Activated effector memory CD4-positive, alpha-beta T cell treated with Interleukin-2 at 50 U/mL for 16 hours (primary cell): ENCODE measurements at places on chromosomes 4 and X.
A peak's percentile ranks its signal among the peaks of the same experiment; 100 is the strongest.

- DNase-seq = no peak
These were observed 15.8 kb downstream of the TRPC3 start for GRCh38 chr4:121936101-121936500.

DNA sequence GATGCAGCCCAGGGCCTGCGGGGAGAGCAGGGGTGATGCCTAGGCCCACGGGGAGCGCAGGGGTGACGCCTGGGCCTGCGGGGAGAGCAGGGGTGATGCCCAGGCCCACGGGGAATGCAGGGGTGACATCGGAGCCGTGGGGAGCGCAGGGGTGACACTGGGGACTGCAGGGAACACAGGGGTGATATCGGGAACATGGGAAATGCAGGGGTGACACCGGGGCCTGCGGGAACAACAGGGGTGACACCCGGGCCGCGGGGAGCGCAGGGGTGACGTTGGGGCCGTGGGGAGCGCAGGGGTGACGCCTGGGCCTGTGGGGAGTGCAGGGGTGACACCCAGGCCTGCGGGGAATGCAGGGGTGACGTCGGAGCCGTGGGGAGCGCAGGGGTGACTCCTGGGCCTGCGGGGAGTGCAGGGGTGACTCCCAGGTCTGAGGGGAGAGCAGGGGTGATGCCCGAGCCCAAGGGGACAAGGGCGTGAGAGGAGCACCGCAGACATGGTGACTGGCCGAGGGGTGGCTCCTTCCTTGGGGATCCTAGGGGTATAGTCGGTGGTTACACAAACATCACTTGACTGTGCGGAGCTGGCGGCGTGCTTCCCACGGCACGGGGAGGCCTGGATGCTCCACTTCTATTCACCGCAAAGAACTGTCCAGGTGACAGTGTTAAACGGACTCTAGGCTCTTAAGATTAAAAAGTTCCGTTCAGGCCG is 38.0 kb downstream of the GAK start:
- DNase-seq = no peak

DNA sequence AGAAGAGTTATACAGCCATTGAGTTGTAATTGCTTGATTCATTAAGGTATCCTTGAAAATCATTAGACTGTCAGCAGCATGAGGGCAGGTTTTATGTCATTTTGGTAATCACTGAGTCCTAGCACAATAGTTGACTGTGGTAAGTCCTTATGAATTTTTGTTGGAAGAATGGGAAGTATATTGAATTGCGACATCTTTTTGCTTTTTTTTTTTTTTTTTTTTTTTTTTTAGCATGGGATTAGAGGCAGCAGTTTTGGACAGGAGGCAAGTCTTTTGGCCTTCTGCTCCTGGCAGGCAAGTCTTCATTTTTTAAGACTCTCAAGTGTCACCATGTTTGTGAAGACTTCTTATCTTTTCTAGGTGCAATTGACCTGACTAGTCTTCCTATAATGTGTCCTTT is 29.7 kb downstream of the PRRG1 start:
- no peak for DNase-seq

- no peak for DNase-seq
These were observed 134.8 kb upstream of the PPARGC1A start for GRCh38 chr4:24024605-24025004.

DNA sequence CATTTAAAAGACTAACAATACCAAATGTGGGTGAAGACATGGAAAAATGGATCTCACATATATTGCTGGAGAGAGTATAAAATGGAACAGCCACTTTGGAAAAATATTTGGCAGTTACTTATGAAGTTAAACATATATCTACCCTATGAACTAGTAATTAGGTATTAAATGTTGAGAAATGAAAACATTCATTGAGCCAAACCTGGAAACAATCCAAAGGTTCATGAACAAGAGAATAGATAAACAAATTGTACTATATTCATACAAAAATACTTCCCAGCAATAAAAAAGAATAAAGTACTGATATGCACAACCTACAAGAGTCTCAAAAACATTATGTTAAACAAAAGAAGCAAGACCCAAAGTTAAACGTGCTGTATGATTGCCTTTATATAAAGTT is 4.0 kb upstream of the EGF start:
- DNase-seq = no peak

DNA sequence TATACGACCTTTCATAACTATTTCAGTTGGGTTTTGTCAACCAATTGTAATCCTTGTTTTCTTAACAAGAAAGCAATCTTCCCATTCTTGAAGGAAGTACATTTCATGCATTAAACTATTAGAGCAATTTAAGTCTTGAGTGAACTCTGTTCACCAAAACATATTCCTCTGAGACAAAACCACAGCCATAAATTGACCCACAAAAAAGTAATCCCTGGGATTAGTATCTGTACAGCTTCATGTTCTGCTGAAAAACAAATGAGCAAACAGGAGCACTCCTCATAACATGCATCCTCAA is 207.0 kb upstream of the PDE5A start:
- DNase-seq = no peak

DNA sequence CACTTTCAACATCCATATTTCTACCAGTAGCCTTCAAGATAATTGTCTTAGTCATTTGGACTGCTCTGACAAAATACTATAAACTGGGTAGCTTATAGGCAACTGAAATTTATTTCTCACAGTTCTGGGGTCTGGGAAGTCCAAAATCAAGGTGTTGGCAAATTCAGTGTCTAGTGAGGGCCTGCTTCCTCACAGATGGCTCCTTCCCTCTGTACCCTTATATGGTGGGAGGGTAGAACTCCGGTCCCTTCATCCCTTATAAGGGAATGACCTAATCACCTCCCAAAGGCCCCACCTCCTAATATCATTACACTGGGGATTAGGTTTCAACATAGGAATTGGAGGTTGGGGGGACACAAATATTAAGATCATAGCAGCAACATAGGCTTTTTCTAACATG is 7.4 kb upstream of the TBC1D25 start:
- DNase-seq = no peak

DNA sequence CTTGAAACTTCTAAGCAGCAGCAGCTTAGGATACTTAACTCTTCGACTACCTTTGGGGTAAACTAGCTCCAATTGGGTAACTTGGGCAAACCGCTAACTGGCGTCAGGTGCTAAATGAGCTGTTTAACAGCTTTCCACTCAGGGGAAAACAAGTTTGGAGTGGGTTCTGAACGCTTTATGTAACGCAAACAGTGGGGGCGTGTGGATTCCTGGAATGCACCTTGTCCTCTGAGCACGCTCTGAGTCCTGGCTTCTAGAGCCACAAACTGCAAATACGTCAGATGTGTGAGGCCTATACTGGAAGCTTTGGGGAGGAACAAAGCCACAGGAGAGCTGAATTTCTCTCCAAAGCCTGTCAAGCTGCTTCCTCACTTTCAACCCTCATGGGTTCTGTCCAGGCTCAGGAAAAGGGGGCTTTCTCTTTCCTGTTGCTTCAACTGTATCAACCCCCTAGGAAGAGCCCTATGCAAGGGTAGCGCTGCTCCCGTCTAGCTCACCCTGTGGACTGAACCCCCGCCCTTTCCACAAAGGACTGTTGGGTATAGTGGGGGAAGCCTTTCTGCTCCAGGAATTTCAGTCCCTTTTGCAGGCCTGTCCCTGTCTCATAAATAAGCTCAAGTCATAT is 4.5 kb upstream of the WDR1 start:
- no peak for DNase-seq

DNA sequence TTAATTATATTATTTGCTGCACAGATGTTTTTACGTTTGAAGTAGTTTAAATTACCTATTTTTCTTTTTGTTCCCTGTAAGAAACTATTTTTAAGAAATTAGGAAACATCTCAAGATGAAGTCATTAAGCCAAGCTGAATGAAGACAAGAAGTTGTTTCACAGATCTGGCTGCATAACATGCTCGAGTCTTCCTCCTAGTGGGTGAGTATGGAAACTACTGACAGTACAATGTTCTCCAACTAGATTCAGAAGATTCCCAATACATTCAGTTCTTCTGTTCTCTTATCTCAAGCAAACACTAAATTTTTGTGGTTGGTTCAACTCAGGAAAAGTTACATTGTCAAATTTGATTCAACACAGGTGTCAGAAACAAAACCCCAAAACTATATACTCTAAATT is 256.8 kb upstream of the VCX start:
- no peak for DNase-seq

- DNase-seq = no peak
These were observed 462.8 kb downstream of the MID1IP1 start for GRCh38 chrX:39264023-39264422.

DNA sequence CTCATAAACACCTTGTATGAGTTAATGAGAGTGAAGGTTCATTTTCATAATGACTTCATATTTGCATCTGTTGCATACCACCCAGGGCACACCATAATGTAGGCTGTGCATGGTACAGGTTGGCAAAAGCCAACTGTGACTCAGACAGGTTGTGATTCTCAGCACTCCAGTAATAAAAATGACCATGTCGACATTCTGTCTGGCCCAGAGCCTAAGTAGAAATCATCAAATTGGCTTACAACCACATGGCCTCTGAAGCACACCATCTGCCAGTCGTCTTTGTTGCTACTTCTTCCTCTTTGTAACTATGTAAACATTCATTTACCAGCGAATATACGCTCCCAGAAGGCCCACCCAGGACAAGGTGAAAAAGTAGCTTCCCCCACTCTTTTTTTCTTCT is 459.5 kb downstream of the GASK1B start:
- DNase-seq = no peak

DNA sequence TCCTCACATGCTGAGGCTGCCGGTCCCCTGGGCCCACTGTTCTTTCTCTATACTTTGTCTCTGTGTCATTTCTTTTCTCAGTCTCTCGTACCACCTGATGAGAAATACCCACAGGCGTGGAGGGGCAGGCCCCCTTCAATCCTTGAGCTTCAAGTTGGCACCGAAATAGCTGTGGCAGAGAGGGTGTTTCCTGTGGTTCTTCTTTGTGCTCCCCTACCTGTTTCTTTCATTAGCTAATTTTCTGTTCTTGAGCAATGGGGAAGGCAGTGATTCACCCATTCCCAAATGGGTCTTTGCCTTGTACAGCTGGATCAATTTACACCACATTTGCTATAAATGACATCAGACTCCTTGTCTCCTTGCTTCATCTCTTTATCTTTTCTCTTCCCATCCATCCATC is 2.1 kb upstream of the CYSLTR1 start:
- DNase-seq = peak; percentile 5

- no peak for DNase-seq
These were observed 1071.8 kb downstream of the CCSER1 start for GRCh38 chr4:91198951-91199350.

DNA sequence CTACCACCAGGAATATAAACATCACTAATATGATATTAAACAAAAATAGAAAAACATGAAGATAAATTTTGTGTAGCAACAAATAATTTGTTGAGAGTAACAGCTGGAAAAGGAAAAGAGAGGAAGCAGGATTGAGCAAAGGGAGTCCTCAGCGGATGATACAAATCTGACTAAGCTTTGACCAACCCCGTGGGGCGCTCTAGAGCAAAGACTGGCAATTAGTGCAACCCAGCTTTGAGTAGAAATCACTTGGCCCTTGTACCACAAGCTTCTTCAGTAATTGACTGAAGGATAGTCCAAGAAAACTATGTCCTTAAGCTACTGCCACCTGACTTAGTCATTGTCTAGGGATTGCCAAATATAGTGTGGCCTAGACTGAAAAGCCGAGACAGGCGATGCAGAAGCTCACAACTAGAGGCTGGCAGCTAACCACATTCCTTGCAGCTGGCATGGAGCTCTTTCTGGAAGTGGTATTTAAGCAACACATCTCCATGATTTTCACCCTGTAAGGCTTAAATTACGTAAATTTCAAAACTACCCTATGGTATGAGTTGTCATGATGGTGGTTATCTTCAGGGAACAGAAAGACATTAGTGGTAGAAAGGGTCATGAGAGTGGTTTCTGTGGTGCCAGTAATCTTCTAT is 396.0 kb downstream of the PDGFC start:
- no peak for DNase-seq

DNA sequence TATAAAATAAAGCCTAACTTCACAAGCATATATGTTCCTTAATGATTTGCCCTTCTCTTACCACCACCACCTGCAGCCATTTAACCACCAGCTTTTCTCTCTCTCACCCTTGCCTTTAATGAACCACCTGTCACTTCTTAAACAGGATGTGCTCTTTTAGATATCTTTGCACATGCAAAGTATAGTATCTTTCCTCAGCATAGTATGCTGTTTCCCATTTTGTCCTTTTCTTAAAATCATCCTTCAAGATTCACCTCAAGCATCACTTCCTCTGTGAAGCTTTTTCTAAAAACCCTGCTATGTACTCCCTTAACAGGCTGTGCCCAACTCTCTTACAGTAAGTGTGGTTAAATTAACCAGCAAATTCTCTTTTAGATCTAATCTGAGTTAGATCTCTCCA is 8.2 kb upstream of the CNOT6L start:
- no peak for DNase-seq

DNA sequence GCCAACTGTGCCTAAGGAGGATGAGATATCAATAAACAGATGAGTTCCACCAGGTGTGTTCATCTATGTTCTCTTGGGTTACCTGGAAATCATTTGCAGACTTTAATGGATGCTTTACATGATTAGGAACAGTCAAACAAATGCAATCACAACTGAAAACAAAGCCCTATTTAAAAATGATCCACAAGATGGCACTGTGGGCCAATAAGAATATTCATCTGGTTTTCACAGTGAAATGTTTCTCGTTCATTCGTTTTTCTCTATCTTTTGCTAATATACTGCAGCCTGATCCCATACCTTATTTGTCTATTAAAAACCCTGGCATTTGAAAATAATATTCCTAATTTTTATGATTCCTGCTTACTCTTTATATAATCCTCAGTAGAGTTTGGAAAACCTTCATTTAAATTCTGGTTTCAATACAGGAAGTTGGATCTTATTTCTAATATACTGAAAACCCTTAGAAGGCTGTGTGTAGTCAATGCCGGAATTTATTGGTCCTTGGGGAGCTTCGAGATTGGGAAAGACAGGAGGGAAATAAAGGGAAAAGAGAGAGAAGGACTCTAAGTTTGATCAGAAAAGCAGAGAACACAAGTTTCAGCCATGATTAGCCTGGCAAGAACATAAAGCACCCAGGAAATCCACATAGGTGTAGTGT is 63.8 kb upstream of the TAPT1 start:
- DNase-seq = no peak
